Stimulated activated CD4-positive, alpha-beta T cell treated with anti-CD3 and anti-CD28 coated beads, Interleukin-4, amount 100 ng/mL, for 24 hours (primary cell): ENCODE measurements at places on chromosomes 7 and 10.

DNA sequence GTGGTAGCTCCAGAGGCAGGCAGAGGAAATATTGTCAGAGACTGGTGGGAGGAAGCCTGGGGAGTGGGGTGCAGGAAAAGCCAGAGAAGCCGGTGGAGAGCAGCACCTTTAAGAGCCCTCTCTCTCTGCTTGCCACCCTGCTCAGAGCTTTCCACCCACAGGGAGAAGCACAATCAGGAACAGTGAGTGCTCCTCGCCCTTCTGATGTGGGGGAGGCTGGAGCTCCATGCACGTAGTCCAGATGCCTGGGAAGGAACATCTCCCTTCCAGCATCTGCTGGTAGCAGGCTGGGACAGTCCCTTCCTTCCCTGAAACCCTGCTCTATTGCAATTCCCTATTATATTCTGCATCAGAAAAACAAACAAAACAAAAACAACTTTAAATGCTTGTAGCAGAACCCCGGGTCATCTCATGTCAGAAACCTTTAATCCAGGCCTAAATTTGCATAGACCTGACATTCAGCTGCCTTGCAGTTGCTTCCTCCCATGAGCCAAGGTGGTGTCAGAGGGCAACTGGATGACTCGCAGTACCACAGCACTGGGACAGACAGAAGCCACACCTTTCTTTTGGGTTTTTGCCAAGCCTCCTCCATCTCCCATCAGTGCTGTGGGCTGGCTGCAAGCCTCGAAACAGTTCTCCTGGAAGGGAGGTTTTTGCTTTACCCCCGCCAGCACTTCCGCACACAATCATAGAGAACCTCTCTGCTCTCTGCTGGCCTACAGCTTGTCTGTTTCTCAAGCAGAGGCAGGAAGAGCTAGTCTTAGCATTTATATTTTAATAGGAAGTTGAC lies 13.1 kb downstream of the AVPI1 start:
- peak; percentile 12 for DNase-seq

GRCh38 chr10:87723500-87723899 lies 63.8 kb downstream of the PAPSS2 start:
- no peak for DNase-seq

DNA sequence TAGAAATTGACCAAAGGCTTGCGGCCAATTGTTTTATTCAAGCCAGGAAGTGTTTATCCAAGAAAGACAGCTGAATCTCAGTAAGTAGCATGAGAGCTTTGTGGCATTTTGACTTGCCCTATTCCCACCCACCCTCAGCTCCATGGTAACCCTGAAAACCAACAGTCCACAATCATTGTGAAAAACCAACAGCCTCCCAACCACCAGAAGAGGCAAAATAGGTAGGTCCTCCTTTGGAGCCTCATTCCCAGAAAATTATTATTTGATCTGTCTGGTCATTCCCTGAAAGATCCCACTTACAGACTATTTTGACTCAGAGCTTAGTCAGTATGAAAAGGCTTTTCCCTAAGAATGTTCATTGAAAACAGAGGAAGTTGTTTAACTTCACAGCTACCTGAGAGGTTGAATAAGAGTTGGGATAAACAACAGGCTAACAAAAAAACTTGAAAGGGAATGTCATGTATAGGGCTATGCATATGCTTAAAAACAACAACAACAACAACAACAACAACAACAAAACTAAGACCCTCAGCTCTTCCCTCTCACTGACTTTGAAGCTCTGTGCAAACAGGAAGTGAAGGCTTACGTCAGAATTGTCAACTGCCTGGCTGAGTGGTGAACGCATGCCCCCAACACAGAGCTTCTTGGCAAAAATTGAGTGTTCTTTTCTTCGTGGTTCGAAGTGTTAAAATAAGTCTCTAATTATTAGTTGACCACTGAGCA lies 11.2 kb downstream of the KPNA7 start:
- DNase-seq = no peak

- no peak for DNase-seq
Observed at GRCh38 chr10:75146780-75147179, 35.3 kb downstream of the SAMD8 start.

GRCh38 chr10:101062232-101063049 lies 652 bp downstream of the KAZALD1 start:
- peak; percentile 54 for DNase-seq

GRCh38 chr7:101125989-101126650 lies 784 bp upstream of the SERPINE1 start:
- no peak for DNase-seq

DNA sequence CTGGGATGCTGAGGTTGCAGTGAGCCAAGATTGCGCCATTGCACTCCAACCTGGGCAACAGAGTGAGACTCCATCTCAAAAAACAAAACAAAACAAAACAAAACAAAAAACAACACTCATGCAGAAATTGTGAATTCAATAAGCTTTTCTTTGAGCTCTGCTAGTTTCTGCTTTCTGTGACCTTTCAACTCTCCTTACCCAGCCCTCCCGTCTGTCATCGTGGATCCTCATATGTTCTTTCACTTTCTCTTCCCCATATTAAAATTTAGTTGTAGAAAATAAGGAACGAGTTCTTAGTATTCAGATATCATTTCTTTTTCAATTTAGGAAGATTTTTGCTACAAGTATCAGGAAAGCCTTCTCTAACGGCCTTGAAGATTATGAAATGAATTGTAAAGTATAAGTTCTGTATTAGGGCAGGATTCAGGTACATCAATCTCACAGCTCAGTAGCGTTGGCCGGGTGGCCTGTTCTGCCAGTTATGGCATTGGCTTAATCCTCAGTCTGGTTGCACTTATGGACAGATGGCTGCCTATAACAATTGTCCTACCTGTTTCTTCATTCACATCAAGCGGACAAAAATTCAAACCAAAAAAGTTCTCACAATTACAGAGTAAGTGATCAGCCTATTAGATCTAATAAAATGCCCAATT lies 1167.0 kb downstream of the SORCS3 start:
- DNase-seq = no peak

DNA sequence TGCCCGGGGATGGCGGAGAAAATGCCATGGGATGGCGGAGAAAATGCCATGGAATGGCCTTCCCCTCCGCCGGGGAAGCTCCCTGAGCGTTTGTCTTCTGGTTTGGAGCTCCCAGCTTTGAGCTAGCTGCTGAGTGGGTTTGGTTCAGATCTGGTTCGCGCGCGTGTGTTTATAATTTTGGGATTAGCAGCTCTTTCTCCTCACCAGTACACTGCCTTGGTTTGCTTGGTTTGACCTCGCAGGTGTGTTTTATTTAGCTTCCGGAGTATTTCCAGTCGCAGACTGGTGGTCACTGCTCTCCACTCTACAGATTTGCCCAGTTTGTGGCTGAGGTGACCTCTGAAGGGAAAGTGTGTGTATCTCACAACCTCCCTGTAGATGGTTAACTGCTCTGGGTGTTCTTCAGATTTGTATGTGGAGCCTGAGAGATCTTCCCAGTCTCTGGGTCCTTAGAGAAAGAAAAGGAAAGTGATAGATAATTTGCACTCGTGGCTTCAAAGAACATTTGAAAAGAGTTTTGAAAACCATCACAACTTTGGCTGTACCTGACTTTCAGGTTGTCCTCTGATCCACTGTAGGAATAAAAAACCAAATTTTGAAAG lies 597 bp downstream of the ZNF277 start:
- DNase-seq = no peak

DNA sequence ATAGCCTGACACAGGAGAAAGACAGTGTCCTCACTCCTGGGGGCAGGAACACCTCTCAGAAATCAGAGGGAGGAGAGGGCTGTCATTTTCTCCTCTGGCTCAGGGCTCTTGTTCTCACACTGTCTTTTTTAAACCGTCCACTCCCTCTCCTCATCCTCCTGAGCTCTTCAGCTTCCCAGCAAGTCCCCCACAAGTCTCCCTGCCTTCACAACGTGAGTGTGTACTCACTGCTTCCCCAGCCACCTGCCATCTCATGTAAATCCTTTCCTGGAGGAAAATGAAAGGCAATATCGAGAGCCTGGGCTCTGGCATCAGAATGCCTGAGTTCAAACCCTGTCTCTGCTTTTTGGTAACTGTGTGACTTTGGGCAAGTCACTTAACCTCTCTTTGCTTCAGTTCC lies 5.7 kb downstream of the LLCFC1 start:
- no peak for DNase-seq

DNA sequence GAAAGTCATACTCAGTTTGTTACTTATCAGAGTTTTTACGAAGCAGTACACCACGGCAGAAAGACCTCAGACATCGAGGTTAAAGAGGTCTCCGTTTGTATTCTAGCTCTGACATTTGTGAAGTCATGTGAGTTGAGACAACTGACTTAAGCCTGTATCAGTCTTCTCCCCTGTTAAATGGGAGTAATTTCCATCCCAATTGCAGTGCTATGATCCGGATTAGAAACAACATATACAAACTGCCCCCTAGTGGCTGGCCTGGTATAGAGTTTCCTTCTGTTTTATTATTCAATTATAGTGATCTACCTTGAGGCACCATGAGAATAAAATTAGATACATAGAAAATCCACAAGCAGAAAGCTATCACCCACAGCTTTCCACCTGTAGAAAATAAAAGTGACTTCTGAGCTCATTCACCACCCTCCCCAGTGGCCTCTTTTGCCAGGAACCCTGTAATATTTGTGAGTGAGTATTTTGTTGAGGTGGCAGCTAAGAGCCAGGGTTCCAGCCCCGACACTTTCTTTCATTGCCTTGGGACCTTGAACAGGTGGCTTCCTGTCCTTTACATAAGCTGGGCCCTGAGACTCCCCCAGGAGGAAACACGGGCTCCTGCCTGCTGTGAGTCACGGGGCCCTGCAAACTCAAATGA lies 607.2 kb upstream of the MGMT start:
- DNase-seq = peak; percentile 12

GRCh38 chr10:24415455-24416125 lies 206.7 kb downstream of the KIAA1217 start:
- DNase-seq = no peak

- no peak for DNase-seq
Observed at GRCh38 chr10:121413951-121414350, 184.3 kb downstream of the FGFR2 start.

DNA sequence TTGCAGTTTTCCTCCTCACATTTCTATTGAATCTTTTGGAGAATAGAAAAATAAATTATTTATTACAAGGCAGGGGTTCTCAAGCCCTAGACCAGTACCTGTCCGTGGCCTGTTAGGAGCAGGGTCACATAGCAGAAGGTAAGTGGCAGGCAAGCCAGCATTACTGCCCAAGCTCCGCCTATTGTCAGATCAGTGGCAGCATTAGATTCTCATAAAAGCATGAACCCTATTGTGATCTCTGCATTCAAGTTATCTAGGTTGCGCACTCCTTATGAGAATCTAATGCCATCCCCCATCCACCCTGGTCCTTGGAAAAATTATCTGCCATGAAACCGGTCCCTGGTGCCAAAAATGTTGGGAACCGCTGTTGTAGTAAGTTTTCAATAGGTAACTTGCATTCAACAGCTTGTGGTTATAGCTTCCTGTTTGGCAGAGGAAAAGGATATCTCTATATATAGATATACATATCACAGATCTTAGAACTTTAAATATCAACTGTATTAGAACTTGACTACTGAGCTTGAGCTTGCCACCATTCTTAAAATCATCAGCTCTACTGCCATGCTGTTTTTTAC lies 165.1 kb downstream of the AHR start:
- no peak for DNase-seq
